ENCODE measurements at places on chromosomes 5 and 9.

GRCh38 chr5:54230936-54231685 is 79.3 kb downstream of the ARL15 start:
- no peak for DNase-seq

- DNase-seq = no peak
Measured at GRCh38 chr5:73975845-73976244, 349.8 kb downstream of the ARHGEF28 start.

- no peak for DNase-seq
Measured at GRCh38 chr5:113083481-113083880, 106.9 kb downstream of the DCP2 start.

GRCh38 chr5:167814828-167815227 is 476.6 kb upstream of the WWC1 start:
- no peak for DNase-seq
